ENCODE measurements at places on chromosomes 5 and 9. TPM values are rescaled to one million over a fixed set of nuclear protein-coding genes. Genes with fewer than 3 reads are reported as not detected.

Gene DMRTA1
- not detected for total RNA-seq

Gene CCDC171
- 0.98 TPM for total RNA-seq

Gene ENC1
- total RNA-seq = 0.89 TPM

Gene EXD3
- 8.2 TPM for total RNA-seq

Gene DRD1
- not detected for total RNA-seq

Gene CKMT2
- not detected for total RNA-seq

Gene TTC1
- 55.5 TPM for total RNA-seq

Gene SLCO6A1
- total RNA-seq = not detected

Gene ZNG1F
- total RNA-seq = 10.1 TPM

Gene ELL2
- total RNA-seq = 31.7 TPM

Gene PCSK1
- not detected for total RNA-seq

Gene PLPPR1
- total RNA-seq = not detected

Gene ITGA1
- total RNA-seq = 4.6 TPM

Gene LCN9
- not detected for total RNA-seq

Gene SYNPO
- total RNA-seq = 0.02 TPM

Gene PCDHA8
- total RNA-seq = not detected

Gene ADRB2
- total RNA-seq = 0.34 TPM

Gene PCDHA7
- not detected for total RNA-seq

Gene ANKRD18A
- total RNA-seq = 2.1 TPM

Gene BARX1
- total RNA-seq = 0.20 TPM

Gene FBXO4
- 15.8 TPM for total RNA-seq

Gene IFNB1
- total RNA-seq = not detected

Gene FOXD4L4
- 0.23 TPM for total RNA-seq

Gene BHMT2
- total RNA-seq = not detected

Gene CEL
- 2.5 TPM for total RNA-seq

Gene PPP1R26
- 1.0 TPM for total RNA-seq

Gene C9orf43
- 0.45 TPM for total RNA-seq

Gene SLC46A2
- not detected for total RNA-seq

Gene PRDM9
- not detected for total RNA-seq

Gene C9orf153
- total RNA-seq = 0.25 TPM

Gene ADRA1B
- not detected for total RNA-seq
